ELF-1 (cell line): ENCODE measurements at places on chromosomes 4 and X.
A peak's percentile ranks its signal among the peaks of the same experiment; 100 is the strongest.

DNA sequence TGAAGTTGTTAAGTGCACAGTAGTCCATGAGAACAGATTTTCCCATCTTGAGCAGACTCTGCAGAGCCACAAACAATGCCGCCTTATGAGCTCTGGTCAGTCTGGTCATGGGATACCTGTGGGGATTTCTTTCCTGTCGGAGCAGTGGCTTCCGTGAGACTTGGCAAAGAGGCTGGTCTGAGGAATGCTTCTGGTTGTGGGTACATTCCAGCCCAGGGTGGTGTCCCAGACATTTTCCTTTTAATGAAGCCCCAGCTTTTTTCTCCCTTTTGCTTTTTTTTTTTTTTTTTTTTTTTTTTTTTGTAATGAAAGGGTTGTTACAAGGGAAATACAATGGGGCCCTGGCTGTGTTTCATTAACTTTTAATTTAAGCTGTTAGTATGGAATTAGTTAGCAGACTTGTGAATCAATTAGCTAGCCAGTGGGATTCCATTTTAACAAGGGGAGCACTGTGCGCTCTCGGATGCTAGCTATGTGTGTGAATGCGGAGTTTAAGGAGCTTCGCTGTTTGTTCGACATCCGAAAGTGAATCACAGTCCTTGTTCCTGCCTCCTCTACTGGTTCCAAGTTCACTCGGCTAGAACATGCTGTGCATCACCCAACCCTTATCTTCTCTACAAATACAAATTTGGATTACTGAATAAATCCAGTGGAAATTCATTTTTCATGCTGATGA, 225.1 kb downstream of the CBR4 start:
- DNase-seq = no peak

- no peak for DNase-seq
Observed at GRCh38 chrX:150476164-150476699, 92.2 kb upstream of the MTM1 start.

GRCh38 chrX:47366041-47366722, 4.2 kb upstream of the ZNF157 start:
- peak; percentile 92 for DNase-seq

- DNase-seq = peak; percentile 88
Observed at GRCh38 chr4:54228056-54228527, 1.0 kb upstream of the PDGFRA start.

DNA sequence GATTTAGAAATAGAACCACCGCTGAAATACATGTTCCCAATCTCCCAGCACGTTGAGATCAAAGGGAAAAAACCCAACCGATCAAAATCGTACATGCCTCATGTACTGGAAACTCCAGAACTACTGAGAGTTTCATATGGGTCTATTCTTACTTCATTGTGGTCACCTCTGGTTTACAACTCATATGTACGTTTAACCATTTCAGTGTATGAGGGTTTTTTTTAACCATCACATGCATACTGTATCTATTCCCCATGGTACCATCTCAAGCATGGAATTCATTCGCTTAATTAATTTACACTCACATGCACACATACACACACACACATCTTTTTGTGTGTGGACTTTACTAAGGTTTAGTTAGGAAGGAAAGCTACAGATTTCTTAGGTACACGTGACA, 46.0 kb upstream of the CLNK start:
- no peak for DNase-seq

- DNase-seq = no peak
Observed at GRCh38 chr4:40308528-40309122, 26.5 kb upstream of the CHRNA9 start.

- DNase-seq = no peak
Observed at GRCh38 chr4:85430226-85430625, 44.7 kb upstream of the ARHGAP24 start.

GRCh38 chr4:3372933-3373465, 68.8 kb upstream of the HGFAC start:
- no peak for DNase-seq

- DNase-seq = peak; percentile 92
Observed at GRCh38 chrX:150968862-150969720, 14.0 kb upstream of the HMGB3 start.

DNA sequence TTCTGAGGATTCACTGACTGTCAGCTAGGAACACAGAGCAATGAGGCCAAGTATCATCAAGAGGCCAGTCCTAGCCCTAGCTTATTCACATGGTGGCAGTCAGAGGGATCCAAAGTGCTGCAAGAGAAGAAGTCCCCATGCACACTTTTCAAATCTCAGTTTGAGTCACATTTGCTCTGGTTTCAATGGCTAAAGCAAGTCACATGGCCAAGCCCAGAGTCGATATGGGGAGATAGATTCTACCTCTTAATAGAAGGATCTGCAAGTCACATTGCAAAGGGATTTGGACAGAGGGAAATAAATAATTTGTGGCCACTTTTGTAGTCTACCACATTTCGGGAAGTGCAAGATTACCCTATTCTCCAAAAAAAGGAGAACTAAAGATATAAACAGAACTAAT, 3.7 kb upstream of the LCORL start:
- no peak for DNase-seq

DNA sequence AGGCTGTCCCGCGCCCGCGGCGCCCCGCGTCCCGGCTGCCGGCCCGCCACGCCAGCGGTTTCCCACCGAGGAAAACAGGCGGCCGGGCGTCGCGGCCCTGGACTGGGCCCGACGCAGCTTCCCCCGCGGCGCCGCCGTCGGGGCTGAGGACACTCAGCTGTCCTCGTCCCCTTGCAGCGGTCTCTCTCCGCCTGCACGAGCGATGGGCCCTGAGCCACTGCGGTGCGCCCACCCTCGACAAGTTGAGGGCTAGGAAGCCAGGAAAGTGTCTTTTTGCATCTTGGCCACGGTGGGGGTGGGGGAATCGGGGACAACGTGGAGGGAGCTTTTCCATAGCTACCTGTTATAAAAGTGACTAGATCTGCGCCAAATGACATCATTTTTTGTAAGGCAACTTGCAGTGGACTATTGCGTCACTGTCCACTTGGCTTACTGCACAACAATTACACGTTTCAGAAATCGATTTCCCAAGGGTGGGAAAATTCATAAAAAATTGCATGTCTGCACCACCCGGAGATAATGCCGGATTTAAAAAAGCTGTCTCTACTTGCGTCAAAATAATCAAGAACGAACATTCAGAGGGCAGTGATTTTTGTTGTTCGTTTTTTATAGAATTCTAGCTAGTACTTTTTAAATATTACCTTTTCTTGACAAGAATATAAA, 1.1 kb downstream of the KLHL15 start:
- peak; percentile 77 for DNase-seq

- DNase-seq = peak; percentile 66
Observed at GRCh38 chrX:149570668-149571067, 16.6 kb downstream of the MAGEA9B start.

DNA sequence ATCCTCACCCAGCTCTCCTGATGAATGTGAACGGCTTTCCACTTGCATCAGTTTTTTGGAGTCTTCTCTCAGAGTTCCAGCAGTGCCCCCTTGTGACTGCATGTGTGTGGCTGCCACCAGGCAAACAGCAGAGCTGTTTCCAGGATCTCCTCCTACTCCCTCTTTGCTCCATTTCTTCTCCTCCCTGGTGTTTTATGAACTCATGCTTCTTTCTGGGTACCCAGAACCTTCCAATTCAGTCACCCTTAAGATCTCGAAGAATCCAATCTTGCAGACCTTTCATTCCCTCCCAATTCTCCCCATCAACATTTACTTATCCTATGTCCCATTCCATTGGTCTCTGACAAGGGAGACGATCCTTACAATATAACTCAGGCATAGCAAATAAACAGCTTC, 6.8 kb upstream of the TCEANC start:
- peak; percentile 83 for DNase-seq

- no peak for DNase-seq
Observed at GRCh38 chr4:140654495-140654814, 85.7 kb upstream of the UCP1 start.

GRCh38 chrX:97030463-97030862, 146.8 kb downstream of the RPA4 start:
- no peak for DNase-seq

- DNase-seq = no peak
Observed at GRCh38 chrX:4674028-4674782, 960.8 kb upstream of the PRKX start.

DNA sequence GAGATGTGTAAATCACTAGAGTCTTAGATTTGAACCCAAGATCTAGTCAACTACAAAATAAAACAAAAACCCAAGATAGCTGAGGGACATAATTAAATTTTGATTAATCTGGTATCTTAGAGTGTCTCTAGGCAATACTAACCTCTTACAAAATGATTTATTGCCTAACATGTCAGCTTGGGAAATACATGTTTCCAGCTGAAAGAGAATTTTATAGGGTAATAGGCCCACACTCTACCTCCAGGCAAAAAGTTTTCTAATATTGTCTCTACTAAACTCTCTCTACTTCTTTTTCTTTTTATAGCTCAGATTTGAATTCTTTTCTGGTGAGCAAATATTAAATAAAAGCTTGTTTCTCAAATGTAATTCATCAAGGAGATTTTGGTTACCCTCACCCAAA, 263.2 kb downstream of the IL15 start:
- no peak for DNase-seq

DNA sequence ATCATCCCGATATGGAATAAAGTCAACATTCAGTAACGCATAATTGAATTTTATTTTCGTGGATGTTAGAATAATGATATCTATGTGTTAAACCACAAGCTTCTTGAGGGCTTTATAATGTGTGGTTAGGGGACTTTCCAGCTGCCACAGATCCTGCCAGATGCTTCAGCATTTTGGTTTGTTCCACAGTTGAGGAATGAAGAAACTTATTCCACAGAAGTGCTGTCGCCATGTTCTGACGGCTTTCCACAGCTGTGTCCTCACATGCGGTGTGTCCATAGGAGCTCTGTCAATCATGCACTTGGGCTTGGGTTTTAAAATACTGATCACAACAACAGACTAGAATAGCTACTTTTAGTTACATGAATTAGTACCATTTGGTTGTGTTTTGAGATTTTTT, 411.9 kb downstream of the TRIML1 start:
- no peak for DNase-seq

- DNase-seq = peak; percentile 42
Observed at GRCh38 chr4:51885363-51885762, 42.4 kb downstream of the DCUN1D4 start.

- DNase-seq = peak; percentile 69
Observed at GRCh38 chr4:45358573-45359506, 632.5 kb upstream of the GNPDA2 start.
